ENCODE measurements at places on chromosomes 4 and X.
A peak's percentile ranks its signal among the peaks of the same experiment; 100 is the strongest.

DNA sequence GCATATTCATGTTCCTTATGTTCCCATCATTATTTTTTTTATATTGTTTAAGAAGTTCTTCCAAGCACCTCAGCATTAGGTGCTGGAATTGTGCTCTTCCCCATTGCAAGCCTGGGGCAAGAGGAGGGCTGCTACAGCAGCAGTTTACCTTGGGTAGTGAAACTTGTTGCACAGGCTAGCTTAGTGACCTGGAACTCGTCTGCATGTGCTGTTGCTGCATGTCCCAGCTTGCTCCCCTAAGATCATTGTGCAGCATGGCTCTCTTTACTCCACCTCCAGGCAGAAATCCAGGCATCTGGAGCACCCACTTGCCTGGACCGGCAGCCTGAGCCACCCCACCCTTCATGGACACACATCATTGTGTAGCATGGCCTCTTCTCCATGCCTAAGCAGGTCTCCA, 776.0 kb downstream of the GLUD2 start:
- DNase-seq: no peak

DNA sequence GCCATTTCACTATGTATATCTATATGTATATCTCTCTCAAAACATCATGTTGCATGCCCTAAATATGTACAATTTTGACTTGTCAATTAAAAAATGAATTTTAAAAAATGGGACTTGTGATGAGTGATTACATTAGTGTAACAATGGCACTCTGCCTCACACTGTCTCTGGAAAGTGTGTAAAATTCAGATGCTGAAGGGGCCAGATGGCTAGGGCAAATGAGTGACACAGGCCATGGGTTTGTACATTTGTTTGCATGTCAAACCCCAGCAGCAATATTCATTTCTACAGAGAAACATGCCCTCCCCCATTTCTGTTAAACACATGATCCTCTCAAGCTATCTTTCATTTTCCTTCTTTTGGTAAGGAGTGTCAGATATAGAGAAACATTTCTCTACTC, 8.1 kb downstream of the SCARB2 start:
- DNase-seq: no peak

- no peak for DNase-seq
Measured at GRCh38 chr4:1870328-1870577, 940 bp upstream of the NSD2 start.

GRCh38 chrX:151692825-151693224, 2.4 kb upstream of the PRRG3 start:
- no peak for DNase-seq

DNA sequence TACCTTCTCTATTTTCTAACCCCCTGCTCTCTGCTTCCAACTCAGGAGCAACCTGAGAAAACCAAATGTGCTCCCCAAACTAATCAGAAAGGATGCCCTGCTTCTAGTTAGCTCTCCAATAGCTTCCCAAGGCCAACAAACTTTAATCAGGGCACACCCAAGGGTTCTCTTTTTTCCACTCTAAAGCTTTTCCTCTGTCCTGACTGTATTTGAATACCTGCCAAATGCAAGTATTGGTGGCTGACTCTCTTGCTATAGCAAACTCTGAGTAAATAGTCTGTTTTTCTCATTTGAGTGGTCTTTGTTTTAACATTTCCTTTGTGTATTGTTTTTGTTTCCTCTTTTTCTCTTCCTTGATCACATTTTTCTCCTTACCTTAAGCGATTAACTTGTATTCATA, 52.5 kb downstream of the GBA3 start:
- DNase-seq: no peak

- DNase-seq: no peak
Measured at GRCh38 chrX:10104958-10105658, 51.7 kb upstream of the CLCN4 start.

GRCh38 chrX:120109378-120109777, 6.3 kb downstream of the RHOXF1 start:
- no peak for DNase-seq

DNA sequence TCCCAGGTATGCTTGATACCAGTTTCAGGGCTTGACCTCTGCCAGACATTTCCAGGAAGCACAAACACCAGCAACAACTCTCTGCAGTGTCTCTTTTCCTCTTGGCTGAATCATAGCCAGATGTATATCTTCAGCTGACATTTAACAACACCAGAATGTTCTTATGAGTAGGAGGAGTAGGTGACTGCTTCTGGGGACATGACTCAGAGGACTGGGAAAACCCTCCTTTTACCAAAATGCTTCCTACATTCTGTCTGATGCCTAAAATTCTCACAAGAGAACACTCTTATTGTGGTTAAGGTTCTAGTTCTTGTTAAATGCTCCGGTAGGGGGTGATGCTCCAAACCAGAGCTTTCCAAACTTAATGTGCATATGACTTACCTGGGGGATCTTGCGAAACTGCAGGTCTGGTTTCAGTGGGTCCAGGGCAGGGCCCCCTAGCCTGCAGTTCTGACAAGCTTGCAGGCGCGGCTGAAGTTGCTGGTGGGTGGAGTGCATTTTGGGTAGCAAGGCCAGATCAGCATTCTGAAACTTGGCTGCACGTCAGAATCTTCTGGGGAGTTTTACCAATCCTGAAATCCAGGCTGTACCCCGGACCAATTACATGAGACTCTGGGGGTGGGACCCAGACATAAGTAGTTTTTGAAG, 329.3 kb upstream of the RPS6KA3 start:
- no peak for DNase-seq

- DNase-seq: no peak
Measured at GRCh38 chrX:134761788-134762187, 103.5 kb upstream of the PLAC1 start.

GRCh38 chr4:173516621-173517524, 13.2 kb downstream of the HAND2 start:
- DNase-seq: no peak

- DNase-seq: peak; percentile 14
Measured at GRCh38 chr4:182938205-182938645, 21.0 kb upstream of the DCTD start.

GRCh38 chr4:1714303-1715001, 2.3 kb upstream of the SLBP start:
- DNase-seq: no peak

DNA sequence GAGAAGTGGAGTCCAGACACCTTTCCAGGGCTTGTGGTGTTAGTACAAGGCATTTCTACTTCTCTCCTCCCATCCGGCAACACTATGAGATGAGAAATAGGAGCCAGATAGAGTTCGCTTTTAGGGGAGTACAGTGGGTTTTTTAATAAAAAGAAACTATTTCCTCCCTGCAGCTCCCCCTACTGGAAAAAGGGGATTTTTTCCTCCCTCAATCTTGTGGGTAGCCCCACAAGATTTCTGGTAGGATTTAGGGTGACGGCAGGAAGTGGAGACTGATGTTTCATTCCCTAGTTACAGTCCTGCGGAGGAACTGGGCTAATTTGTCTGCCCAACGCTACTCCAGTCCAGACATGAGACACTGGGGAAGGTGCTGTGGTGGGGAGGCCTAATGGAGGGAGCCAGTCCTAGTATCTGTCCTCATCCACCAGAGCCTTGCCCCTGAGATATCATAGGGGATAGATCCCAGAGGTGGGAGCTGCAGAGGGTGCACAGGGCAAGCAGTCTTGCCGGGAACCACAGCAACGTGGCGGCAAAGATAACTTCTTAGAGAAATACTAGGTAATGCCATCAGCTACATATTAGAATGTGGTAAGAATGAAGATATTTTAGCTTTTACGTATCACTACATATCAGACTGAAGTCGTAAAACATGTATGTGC, 45.5 kb upstream of the PRKG2 start:
- no peak for DNase-seq

- no peak for DNase-seq
Measured at GRCh38 chr4:72959411-72959810, 110.1 kb downstream of the COX18 start.

GRCh38 chr4:94127707-94128328, 79.8 kb upstream of the SMARCAD1 start:
- DNase-seq: no peak

DNA sequence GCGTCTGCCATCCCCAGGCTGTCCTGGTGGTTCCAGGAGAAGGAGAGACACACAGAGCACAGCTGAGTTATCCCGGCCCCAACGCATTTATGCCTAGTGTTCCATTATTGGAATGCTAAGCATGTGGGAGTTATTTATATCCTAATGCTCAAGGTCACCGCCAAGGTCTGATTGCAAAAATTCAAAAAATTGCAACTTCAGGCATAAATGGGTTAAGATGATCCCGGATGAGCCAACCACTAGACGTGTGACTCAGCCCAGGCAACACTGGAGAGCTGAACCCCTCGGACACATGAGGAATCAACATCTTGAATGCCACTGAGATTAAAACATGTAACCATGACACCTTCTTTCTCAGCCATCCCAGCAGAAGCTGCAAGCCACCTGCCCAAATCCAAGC, 3.8 kb upstream of the ZCCHC4 start:
- DNase-seq: no peak

DNA sequence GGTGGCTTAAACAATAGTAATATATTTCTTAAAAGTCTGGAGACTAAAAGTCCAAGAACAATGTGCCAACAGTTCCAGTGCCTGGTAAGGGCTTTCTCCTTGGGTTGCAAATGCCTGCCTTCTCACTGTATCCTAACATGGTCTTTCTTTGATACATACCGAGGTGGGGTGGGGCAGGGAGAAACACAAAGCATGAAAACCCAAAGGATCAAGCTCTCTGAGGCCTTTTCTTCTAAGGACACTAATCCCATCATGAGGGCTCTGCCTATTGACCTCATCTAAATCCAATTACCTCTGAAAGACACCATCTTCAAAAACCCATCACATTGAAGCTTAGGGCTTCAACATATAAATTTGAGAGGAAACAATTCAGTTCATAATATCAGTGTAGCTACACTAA, 311.3 kb downstream of the GRID2 start:
- no peak for DNase-seq

GRCh38 chr4:72977936-72978485, 91.5 kb downstream of the COX18 start:
- DNase-seq: no peak

- peak; percentile 0 for DNase-seq
Measured at GRCh38 chr4:27318740-27319139, 458.1 kb downstream of the STIM2 start.

DNA sequence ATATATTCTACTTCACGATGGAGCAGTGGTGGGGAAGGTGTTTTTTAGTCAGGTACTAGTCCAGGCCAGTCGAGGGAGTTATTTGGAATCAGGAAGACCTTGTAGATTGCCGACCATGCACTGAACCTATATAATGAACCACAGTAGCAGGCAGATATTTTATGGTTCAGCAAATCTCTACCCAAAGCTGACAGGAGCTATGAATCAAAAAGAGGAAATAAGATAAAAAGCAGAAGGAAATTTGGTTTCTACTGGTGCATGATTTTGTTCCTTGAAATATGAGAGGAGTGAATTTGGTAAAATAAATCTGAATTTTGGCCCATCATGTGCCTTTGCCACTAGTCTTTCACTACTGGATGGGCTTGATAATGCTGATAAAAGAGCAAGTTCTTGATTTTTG, 924.3 kb upstream of the DIAPH2 start:
- no peak for DNase-seq

GRCh38 chr4:158255727-158256324, 45.5 kb downstream of the TMEM144 start:
- no peak for DNase-seq

DNA sequence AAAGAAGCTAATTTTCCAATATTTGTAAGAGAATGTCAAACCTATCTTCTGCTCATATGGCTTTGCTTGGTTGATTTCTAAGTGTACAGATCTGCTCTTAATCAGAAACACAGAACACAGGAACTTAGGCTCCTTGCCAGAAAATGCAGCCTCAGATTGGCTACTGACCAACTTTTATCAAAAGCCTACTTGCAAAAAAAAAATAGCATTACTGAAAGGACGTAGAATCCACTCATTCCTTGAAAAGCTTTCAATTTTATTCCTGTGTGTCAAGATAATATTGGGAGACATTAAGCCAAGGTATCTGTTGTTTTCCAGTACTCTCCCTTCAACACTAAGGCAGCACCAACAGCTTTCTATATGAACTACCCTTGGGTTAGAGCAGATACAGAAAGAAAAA, 127.6 kb upstream of the INTU start:
- no peak for DNase-seq

- DNase-seq: no peak
Measured at GRCh38 chrX:30910124-30910860, 21.2 kb upstream of the TAB3 start.

DNA sequence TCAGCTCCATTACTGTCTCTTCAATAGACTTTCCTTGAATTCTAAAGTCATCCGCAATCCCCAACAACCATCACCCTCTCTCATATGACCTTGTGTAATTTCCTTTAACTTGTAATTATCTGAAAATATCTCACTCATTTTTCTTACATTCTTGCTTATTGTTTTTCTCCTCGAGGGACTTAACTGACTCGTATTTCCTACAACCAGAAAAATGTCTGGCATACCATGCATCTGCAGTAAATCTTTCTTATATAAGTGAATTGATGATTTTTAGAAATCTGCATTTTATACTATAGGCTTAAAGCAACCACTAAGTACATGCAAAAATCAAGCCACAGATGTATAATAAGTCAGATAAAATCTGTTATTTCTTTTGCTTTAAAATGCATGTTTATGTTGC, 276.7 kb downstream of the UNC5C start:
- no peak for DNase-seq

- no peak for DNase-seq
Measured at GRCh38 chr4:187077744-187078401, 354.2 kb upstream of the FAT1 start.

DNA sequence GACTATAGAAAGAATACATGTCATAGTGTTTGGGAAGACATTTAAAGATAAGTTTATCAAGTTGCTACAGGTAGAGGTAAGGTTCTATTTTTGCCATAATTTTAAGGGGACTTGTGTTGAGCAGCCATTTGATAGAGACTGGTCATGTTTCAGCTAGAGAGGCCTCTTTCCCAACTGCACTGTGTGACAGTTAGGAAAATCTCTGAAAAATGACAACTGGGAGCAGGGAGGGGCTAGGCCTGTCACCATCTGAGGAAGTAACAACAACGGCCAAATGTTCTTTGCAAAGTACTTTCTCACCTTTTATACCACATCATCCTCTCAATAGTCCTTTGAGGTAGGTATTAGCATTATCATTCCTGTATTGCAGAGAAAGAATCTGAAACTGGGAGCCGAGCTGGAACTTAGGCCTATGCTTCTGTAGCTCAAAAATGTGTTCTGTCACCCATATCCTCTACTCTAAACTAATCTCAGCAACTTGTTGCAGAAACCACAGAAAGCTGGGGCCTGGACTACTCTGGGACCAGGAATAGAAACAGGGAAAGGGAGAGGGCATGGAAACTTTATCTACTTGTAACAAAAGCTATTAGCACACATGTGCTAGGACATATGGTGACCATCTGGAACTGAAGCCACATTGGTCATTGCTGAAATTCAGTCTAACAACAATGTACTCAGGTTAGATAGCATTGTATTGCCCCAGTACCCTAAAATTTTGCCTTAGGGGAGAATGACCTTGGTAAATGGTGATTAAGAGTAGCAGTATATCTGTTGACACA, 198.9 kb downstream of the MID1IP1 start:
- no peak for DNase-seq

GRCh38 chr4:34845926-34846325, 1398.4 kb downstream of the ARAP2 start:
- no peak for DNase-seq
